ENCODE measurements at places on chromosomes 1 and 21. TPM values are rescaled to one million over a fixed set of nuclear protein-coding genes. Genes with fewer than 3 reads are reported as not detected.

LHX8 gene
- total RNA-seq, result not detected

GPR37L1 gene
- not detected for total RNA-seq

LMX1A gene
- total RNA-seq, result not detected

PADI4 gene
- total RNA-seq, result 0.65 TPM

S100A7 gene
- total RNA-seq, result not detected

CYP2J2 gene
- total RNA-seq, result 1.3 TPM

CFAP45 gene
- 0.76 TPM for total RNA-seq

ACTA1 gene
- not detected for total RNA-seq

NPL gene
- 2.5 TPM for total RNA-seq

VWA1 gene
- total RNA-seq, result 0.33 TPM

KRTAP27-1 gene
- not detected for total RNA-seq

PCP4 gene
- not detected for total RNA-seq

RORC gene
- total RNA-seq, result 0.70 TPM

TENT5C gene
- total RNA-seq, result 22.2 TPM

LRRC53 gene
- not detected for total RNA-seq

TNFRSF18 gene
- total RNA-seq, result 9.3 TPM

SLC5A9 gene
- not detected for total RNA-seq

CASQ2 gene
- total RNA-seq, result not detected

NECTIN4 gene
- total RNA-seq, result not detected

TSACC gene
- total RNA-seq, result not detected
